ENCODE measurements at places on chromosomes 6 and 20.

DNA sequence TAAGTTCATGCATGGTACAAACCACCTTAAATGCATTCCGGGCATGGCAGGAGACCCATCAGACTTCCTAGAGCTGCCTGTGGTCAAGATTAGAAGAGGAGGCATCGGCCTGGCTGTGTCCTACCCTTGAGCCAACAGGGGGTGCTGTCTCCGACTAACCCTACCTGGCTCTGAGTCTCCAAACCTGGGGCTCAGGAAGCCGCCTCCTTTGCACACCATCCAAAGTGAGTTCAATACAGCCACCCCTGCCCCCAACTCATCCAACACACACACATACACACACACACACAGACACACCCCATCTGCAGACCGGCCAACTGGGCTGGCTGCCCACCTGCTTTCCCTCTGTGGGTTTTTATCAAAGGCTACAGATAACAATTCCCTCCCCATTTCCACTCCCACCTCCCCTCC, 77.0 kb downstream of the JPH2 start:
- DNase-seq, result no peak

DNA sequence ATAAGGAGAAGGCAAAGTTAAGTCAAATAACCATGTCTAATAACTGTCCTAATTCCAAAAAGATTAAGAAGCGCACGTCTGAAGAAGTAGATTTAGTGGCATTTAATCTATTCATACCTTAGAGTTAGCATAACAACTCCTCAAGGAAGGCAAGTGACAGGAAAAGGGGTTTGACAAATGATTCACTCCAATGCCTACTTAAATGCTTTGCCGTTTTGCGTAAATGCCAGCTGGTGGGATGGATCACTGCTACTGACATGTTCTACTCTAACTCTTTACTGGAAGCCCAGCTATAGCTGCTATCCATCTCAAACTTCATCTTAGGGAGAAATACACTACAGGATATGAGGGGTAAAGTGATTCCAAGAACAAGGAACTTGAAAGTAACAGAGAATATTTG, 347.3 kb upstream of the RUNX2 start:
- no peak for DNase-seq

DNA sequence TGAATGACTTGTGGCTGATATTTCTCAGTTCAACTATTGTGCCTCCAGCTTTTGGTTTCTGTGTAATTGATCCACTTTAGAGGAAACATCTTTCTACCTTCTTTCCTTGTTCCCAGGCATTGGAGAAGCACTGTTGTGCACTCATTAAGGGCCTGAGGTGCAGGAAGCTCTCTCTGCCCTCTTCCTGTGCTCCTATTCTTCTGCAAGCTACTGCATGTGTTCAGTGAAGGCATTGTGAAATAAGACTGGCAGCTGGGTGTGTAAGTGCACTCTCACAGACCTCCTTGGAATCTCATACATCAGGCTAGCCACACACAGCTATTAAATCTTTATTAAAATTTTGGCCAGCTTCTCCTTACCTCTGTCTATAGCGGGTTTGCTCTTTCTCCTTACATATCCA, 177.8 kb downstream of the OGFRL1 start:
- no peak for DNase-seq

GRCh38 chr6:121791396-121792315, 356.2 kb downstream of the GJA1 start:
- DNase-seq, result no peak

DNA sequence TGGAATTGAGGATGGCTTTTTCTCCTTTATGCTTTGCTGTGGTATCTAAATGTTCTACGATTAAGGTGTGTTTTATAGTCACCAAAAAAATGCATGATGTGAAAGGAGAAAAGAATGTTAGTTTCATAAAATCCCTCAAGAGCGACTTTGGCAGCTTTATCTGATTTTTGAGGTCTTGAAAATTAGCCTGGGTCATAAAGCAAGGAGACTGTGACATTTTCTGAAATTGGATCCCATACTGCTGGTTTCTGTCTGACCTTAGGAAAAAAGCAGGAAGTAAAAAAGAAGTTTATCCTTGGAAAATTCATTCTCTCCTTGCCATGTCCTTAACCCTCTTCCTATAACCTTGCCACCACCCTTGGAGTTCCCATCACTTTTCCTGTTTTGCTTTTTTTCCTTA, 525.3 kb downstream of the CD83 start:
- DNase-seq, result no peak

DNA sequence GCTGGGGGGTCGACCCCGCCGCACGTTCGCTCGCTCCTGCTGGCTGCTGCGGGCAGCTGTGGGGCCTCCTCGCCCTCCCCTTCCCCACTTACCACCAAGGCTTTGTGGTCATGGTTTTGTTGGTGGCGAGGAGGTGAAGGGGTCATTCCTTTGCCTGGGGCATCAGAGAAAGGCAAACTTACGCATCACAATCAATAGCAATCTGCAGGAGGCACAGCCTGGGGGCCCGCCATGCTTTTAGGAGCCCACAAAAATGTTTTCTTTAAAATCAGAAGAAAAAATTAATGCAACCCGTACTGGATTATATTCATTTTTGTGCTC, 137.0 kb downstream of the IMPG1 start:
- no peak for DNase-seq

GRCh38 chr6:135851442-135852271, at the start of gene PDE7B:
TSS of gene PDE7B (plus strand) at chr6:135851701.
- DNase-seq, result peak; percentile 4

GRCh38 chr6:157552820-157553485, 172.0 kb downstream of the ZDHHC14 start:
- DNase-seq, result no peak

- no peak for DNase-seq
Measured at GRCh38 chr6:48068278-48069251, 42.4 kb downstream of the PTCHD4 start.

DNA sequence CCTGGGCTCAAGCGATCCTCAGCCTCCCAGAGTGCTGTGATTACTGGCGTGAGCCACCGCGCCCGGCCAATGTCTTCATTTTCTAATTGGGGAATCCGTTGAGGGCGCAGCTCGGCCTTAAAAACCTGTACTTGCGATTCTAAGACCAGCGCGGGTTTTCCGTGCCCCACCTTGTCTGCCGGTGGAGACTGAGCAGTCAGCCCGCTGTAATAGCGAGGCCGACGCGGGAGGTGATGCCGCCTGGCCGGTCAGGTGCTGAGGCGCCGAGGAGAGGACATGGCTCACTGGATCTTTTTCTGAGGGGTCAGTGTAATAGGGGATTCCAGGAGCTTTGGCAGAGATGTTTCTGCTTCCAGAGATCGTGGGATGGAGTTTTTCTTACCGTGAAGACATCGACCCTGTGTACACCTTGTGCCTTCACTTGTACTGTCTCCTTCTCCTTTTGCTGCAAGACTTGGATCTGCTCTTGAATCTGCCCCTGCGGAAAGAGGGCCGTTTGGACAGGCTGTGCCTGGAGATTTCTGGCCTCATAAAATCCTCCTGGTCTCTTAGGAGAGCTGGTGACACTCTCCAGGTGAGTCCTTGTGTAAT, 1.5 kb downstream of the TRIM31 start:
- DNase-seq, result no peak
